ENCODE measurements at places on chromosomes 16 and 17.

GRCh38 chr17:6453279-6454024 is 9.2 kb downstream of the PIMREG start:
- DNase-seq, result no peak

DNA sequence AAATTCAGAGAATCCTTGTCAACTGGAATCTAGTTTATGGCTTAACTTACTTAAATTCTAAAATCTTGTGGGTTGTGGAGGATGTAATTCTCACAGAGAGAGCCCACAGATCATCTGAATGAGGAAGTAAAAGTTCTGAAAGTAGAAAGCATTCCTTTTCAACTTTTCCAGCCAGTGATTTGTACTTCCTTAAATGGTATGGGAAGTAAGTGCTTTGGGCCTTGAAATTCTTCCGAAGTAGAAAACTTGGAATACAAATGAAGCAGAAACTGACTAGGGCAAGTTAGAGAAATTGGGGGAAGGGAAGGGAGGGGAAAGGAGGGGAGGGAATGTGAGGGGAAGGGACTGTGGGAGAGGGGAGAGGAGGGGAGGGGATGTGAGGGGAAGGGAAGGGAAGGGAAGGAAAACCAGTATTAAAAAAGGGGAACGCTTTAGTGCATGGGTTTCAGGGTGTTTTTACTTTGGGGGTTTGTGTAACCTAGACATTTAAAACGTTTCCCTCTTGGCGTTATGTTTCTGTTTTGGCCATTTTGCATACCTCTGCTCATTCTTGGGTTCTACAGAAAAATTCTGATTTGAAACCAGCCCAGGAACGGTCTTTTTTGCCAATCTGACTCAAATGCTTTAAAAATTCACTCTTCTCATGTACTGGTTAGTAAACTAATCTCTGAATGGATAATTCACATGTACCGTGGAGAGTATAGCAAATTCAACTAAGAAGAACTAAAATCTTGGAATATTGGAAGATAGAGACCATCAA is 15.5 kb upstream of the SNTB2 start:
- no peak for DNase-seq

DNA sequence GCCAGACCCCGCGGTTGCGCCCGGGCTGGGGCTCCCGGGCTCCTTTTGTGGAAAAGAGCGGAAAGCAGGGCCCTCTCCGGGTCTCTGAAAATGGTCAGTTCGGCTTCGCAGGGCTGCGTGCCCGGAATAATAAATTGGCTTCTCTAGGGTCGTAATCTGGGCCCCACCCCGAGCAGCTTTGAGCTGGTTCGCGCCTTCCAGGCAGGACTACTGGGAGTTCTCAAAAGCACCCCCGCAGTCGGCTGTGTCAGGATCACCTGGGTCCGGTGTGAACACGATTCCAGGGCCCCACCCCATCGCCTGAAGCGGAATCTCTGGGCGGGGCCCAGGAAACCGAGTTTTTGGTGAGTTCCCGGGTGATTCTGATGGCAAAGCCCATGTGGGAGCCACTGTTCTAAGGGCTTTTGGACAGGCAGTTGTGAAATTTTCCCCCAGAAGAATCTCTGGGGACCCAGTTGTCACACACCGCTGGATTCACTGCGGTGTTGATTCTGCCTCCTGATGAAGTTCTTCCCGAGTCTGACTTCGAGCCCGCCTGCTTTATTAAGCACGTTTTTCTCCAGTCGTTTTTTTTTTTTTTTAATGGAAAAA is 77.0 kb downstream of the MRC2 start:
- no peak for DNase-seq

DNA sequence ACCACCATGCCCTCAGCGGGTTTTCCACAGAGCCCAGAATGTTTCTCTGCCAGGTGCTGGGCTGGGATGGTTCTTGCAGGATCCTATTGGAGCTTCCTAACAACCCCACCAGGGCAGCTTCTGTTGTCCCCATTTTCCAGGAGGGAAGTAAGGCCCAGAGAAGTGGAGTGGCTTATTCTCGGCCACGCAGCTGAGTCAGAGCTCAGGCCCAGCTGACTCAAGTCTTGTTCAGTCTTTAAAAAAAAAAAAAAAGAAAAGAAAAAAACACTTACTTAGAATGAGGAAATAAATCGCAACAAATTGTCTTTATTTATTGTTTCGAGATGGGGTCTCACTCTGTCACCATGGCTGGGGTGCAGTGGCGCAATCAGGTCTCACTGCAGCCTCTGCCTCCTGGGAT is 413.0 kb downstream of the CPPED1 start:
- no peak for DNase-seq

DNA sequence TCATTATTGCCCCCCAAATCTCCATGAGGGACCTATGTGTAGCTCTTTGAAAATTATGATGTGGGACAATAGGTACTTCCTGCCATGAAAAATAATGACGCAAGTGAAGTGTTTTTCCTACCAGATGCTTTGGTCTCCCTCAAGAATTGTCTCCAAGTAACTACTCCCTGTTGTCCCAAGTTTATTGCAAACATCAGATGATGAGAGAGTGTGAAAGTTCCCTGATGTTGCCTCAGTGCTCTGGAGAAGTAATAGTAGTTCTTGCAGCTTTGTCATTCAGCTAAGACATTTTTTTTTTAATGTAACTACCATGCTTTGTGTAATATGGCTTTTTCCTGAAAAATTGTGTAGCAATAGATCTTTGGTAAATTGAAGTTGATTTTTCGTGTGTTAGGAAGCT is 20.1 kb downstream of the LPCAT2 start:
- DNase-seq, result no peak

GRCh38 chr16:9112844-9113186 is 21.4 kb downstream of the HAPSTR1 start:
- no peak for DNase-seq

GRCh38 chr16:569445-570254 is at the start of gene PIGQ:
TSS of gene PIGQ (plus strand) at chr16:569968. CDS start at chr16:574075, 4,107 bp downstream.
- DNase-seq, result peak; percentile 73

DNA sequence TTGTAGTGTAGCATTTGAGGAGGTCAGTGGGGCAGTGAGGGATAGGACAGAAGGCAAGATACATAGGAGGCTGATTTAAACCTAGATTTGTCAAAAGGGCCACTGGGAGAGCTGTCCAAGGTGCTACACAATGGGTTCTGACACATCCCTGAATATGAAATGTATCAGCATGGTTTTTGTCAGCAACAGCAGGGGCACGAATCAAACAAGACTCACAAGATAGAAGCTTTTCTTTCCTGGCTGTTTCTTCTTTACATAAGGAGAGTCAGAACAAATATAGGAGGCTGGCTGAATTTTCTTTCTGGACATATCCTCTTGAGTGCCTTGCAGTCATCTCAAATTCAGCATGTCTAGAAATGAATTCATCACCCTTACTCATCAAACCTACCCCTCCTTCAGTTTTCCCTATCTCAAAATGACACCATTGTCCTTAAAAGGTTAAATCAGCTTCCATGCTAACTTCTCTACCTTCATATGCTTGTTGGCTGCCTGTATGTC is 130.5 kb downstream of the NPIPB5 start:
- no peak for DNase-seq

DNA sequence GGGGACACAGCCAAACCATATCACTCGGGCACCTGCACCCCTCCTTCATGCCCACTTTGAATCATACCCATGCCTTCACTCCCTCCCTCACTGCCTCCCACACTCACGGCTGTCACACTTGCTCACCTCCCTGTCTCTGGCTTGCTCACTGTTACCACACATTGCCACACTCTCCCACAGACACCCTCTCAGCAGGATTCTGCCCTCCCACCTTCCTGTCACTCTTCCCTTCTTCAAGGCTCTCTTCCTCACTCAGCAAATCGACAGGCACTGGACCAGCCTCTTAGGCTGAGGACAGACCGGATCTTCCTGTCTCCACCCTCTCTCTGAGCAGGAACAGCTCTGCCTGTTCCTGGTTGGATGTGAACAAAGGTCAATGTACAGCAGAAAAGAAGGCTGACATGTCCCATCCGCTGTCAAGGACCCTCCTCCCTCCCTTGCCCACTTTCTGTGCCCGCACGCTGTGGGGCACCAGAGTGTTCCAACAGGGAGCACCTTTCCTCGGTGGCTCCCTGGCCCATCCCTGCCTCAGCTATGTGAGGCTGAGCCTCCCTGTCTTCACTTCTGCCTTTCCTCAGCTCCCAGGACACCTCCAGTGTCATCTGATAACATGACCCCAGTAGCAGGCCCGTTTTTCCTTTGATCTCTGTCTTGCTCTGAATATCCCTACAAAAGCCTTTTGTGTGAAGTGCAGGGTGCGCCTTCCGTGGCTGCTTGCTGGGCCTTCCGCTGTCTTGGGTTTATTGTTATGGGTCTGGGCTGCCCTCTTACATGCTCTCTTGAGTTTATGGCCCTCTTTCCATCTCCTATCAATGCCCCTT is 47.0 kb downstream of the CCDC182 start:
- DNase-seq, result no peak
